ENCODE measurements at places on chromosomes 16 and 17.

DNA sequence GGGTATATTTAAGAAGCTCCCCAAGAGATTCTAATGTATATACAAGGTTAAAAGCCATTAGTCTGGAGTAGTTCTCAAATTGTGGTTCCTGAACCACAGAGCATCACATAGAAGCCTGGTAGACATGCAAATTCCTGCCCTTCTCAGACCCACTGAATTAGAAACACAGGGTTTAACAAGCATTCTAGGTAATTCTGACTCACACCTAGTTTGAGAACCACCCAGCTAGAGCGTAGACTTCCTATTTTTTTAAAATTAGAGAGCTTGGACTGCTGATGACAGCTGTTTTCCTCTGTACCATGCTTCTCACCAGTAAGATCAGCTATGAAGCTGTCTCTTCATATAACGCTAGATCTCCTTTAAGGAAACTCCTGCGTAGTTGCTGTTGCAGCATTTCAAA, 50.6 kb downstream of the HS3ST3B1 start:
- no peak for DNase-seq

DNA sequence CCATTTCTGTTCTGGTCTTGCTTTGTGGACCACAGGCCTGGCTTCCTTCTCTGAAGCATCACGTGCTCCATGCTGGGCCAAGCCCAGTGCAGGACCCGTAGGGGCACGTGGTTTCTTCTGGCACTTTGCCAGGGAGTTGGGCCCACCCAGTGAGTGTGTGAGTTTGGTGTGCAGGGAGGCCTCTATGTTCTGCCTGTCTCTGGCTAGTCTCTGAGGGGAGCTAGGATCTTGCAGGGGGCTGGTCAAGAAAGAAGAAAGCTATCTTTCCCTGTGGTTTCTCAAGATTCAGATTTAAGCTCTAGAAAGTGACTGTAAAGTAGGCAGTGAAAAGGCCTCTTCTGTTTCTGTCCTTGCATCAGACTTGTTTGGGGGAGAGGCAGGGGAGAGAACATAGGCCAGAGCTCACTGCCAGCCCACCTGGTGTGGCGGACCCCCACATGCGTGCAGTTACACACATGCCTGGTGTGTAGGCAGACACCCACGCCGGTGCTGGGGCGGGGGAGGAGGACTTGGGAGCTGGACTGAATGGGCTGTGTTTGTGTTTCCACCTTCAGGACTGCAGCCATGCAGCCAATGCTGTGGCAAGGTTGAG, 11.8 kb downstream of the LASP1 start:
- DNase-seq: peak; percentile 47

DNA sequence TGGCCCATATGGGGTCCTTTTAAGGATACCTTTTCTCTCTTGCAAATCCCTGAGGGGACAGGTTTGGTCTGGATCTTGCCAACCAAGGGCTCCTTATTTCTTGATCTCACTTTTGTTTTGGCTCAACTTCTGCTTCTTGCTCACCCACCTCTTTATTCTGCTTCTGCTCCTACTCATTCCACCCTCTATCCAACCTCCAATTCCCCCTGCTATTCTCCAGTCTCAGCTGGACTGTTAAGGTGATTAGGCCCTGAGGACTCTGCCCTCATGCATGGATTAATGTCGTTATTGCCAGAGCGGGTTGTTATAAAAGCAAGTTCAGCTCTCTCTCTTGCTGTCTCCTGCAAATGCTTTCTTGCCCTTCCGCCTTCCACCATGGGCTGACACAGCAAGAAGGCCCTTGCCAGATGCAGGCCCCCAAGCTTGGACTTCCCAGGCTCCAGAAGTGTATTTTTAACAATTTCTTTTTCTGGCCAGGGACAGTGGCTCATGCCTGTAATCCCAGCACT, 29.8 kb downstream of the LAT start:
- no peak for DNase-seq

- DNase-seq: no peak
These were observed 22.9 kb downstream of the ANKRD40 start for GRCh38 chr17:50684612-50685333.

DNA sequence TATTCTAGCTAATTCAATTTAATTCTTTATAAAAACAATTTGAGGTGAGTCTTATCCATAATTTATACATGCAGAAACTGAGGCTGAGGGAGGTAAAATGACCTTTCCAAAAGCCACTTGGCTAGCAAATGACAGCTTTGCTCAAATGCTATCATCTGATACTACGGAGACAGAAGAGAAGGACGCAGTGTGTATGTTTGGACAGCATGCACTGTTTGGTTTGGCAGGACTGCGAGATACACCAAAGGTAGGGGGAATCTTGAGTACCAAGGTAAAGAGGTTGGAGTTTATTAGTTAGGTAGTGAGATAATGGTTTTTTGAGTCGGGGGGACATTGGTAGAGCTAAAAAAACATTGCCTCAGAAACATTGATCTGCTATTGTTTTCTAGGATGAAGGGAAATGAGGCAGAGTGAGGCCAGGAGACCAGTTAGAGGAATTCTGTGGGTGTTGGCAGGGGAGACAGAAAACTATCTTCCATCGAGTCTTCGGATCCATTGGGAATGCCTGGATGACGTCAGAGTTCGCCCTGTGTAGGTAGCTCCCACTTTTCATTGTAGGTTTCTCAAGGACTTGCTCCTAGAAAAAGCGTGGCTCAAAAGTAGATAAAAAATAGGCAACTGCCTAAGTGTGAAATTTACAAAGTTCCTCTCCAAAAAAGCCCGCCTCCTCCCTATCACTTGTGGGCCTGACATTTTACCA, 2.5 kb upstream of the HS3ST4 start:
- no peak for DNase-seq

GRCh38 chr17:13749891-13750235, 148.1 kb upstream of the HS3ST3A1 start:
- DNase-seq: no peak

DNA sequence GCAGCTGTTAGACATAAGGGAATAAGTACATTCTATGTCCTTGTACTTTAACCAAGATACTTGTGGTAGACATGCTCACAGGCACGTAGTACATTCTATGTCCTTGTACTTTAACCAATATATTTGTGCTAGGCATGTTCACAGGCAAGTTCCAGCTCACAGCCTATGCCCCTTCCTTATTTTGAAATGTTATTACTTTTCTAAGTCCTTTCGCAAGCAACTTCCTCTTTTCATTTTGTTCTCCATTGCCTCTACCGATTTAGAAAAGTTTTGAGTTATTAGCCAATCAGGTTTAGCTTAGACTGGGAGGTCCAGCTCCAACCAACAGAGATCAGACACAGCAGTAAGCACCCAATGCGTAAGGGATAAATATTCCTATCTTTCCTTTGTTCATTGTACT, 60.1 kb upstream of the NUDT7 start:
- no peak for DNase-seq
